ENCODE measurements at places on chromosomes 4 and X.

- DNase-seq, result no peak
Observed at GRCh38 chr4:79223993-79224776, 101.7 kb downstream of the NAA11 start.

DNA sequence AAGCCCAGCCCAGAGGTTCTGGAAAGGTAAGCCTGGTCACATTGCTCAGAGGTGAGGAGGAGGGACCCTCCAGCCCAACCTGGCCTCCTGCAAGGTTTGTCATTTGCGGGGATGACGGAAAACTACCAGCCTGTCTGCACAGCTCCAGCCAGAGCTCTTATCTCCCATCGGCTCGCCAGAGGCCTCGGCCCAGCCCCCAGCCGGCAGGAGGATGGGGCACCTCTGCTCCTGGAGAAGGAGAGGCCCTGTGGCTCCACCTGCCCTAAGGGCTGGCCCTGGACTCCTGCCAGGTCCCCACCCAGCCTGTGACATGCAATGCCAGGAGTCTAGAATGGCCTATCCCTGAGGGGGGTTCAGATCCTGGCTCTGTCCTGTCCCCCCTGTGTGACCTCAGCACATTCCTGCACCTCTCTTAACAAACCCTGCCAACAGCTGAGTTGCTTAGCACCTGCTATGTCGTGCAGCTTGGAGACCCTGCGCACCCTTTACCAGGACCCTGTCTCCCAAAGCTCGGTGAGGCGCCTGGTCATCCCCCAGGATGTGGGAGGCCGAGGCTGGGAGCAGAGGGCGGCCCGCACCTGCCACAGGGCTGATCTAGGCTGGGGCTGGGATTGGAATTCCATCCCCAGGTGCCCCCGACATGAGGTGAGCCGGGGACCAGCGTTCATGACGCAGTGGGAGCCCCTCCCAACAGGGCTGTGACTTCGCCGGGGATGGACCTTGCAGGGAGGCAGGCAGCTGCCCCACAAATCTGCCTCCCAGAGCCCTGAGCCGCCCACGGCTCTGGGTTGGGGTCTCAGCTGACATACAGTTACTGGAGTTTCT is 14.4 kb downstream of the ADRA2C start:
- DNase-seq, result no peak

GRCh38 chr4:11028334-11028733 is 343.8 kb upstream of the CLNK start:
- no peak for DNase-seq

- DNase-seq, result no peak
Observed at GRCh38 chr4:142379277-142380051, 466.6 kb downstream of the INPP4B start.

DNA sequence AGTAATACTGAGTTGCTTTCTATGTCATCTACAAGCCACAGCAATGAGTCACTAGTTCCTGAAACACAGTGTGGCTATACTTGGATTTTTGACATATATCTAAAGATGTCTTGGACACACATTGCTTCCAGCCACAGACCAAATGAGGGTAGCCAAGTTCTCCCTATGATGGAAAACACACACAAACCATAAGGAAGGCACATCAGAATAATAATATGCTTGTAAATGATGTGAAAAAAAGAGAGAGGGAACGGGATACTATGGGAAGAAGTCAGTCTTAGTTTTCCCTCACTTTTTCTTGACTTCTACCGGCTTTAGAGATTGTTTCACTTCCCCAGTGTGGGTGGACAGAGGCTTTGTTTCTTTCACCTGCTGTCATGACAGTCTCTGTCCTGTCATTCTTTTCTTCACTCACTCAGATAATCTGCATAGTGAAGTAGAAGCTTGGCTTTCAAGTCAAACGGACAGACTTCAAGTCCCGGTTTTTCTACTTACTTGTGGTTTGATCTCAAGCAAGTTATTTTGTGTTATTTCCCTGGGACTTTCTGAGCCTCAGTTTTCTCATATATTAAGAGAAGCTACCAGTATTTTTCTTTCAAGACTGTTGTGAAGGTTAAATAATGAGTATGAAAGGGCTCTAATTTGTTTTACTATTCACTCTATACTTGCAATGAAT is 34.7 kb downstream of the P2RY10 start:
- DNase-seq, result no peak

DNA sequence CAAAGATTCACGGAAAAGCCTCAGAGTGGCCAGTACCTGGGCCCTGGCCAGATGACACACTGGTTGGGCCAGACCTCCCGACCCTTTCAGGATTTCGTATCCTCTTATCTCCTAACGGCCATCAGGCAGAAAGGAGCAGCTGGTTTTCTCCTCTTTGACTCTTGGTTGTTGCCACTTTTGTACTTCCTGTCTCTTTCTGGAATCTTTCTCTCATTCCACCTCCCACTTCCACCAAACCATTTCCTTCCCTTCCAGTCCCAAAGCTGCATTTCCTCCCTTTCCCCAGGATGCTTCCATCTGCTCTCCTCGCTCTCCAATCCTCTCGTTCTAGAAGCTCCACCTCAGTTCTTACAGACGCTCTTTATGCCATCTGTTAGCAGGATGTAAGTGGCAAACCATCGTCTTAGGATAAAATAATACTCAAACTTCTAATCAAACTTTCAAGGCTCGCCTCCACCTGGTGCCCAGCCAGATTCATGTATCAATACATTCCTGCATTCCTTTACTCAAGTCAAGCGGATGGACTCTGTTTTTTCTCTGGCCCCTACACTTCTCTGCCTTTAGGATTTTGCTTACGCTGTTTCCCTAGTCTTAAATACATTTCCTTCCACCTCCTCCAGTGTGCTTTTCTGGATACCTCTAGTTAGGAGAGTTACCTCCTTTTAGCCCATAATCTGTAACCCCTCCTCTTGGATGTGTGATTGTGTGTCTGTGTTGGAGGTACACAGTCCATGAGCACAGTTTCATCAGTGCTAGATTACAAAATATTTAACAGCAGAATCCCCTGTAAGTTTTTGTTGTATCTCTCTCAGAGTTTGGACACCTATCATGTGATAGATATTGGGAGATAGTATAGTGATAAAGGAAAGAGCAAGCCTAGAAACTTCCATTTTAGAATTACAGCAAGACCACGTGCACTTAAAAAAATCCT is 70.4 kb downstream of the LDB2 start:
- no peak for DNase-seq

DNA sequence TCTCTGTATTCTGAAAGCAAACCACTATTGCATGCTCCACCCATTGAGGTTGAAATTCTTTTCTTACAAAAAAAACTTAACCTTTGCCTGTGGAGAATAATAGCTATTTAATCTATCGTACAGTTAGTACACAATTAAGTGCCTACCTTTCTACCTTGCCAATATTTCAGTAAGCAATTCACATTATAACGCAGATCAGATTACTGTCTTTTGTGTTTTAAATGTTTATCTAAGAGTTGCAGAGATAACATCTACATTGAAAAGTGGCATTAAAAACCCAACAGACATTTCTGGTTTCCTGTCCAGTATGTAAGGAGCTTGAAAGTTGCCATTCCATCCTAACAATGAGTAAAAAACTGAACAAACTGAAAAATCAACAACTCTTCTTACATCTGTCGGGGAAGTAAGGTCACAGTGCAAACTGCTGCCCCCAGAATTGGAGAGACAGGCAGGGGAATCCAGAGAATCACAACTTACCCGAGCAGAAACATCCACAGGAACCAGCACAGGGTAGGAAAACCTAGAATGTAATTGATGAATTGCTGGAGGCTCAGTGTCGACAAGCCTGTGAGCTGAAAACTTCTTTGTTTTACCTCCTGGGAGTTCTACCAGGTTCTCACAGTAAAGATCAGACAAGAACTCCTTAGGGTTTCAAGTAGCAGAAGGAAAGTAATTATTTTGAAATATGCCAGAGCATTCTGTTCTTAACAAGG is 27.3 kb upstream of the ACSL4 start:
- no peak for DNase-seq

- DNase-seq, result no peak
Observed at GRCh38 chrX:24343719-24344118, 16.7 kb upstream of the SUPT20HL1 start.

- no peak for DNase-seq
Observed at GRCh38 chr4:38091636-38092035, 131.4 kb downstream of the PTTG2 start.

DNA sequence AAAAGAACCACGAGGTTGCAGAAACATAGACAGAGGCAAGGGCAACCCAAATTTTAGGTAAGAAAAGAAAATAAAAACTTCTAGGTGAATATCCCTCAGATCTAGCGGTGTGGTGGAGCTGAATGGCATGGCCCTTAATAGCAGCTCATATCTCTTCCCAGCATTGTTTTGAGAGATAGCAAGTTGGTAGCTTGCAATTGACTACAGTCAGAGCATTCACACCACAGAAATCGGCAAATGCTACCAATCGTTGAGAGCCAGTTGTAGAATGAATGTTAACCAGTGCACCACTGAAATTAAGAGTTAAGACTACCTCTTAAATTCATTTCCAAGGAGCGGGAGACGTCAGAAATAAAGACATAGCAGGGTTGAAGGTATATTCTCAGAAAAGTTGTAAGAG is 184.0 kb upstream of the KIT start:
- DNase-seq, result no peak

GRCh38 chr4:184575306-184575705 is 73.9 kb downstream of the CASP3 start:
- DNase-seq, result no peak
